Stimulated activated CD4-positive, alpha-beta T cell treated with anti-CD3 and anti-CD28 coated beads, TNF-alpha, amount 100 ng/mL, for 48 hours (primary cell): ENCODE measurements at places on chromosomes 1 and 21.

GRCh38 chr1:150627826-150628410 is 1.5 kb downstream of the ENSA start:
- DNase-seq: no peak

GRCh38 chr1:245526141-245526540 is 371.4 kb downstream of the KIF26B start:
- no peak for DNase-seq

GRCh38 chr1:119133987-119134386 is 6.5 kb downstream of the WARS2 start:
- no peak for DNase-seq

DNA sequence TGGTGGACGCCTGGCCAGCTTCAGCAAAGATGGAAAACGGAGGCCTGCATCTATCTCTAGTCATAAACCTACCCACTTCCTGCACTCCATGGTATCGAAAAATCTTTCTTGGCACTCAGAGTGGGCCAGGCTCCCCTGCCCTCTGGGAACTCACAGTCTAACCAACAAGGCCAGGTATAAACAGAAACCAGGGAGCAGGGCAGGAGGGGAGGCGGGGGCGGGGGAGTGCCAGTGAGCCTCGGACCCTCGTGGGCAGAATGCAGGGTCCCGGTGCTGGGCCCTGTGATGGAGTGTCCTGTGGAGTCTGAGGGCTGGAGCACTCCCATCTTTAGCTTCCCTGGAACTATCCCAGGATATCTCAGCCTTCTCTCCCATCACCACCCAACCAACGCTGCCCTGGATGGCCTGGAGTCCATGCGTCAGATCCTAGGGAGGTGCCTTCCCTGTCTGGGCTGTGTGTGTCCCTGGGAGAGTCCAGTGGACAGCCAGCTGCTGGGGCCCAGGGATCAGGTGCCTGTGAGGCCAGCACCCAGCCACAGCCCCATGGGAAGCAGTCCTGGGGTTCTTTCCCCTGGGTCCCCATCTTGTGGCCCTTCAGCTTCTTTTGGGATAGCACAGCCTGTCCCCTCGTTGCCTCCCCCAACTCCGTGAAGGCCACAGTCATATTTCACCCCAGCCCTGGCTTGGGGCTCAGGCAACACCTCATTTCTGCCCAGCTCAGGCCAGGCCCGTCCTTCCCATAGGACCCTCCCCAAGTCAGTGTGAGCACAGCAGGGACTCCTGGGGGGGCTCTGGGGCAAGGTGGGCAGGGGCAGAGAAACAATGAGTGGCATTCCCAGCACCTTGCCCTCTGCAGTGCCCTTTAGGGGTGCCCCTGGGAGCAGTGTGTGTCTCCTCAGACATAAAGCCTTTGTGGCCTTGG is 1.1 kb upstream of the EPS8L3 start:
- no peak for DNase-seq

- DNase-seq: peak; percentile 70
Observed at GRCh38 chr1:206923009-206923960, 1.5 kb upstream of the FCMR start.

DNA sequence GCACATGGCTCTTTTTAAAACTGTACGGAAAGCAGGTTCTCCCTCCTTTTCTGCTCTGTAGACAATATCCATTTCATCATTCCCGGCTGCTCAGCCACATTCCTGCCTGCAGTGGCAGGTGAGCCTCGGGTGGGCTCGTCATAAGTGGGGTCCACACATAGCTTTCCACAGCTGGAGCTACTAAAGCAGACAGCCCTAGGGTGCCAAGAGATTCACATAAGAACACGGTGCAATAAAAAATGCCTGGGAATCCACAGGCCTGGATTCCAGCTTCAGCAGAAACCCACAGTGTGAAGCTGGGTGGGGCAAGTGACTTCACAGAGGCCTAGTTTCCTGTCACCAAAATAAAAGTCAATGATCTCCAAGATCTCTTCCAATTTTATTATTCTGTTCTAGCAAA is 96.4 kb downstream of the MIS18A start:
- no peak for DNase-seq

DNA sequence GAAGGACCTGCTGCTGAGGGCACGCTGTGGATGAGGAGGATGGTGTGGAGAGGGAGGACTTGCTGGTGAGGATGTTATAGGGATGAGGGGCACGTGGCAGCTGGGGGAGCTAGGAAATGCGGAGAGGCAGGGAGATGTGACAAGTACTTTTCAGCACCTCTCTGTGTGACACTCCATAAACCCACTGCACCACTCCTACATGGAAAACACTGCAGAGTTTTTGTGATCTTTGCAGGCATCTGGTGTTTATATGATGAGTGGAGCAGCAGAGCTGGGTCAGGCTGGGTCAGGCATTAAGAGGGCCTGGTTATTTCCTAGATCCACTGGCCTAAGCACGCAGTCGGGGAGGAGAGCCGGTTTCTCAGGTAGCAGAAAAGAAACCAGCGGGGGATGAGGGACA is 167.3 kb upstream of the COA6 start:
- no peak for DNase-seq

- DNase-seq: no peak
Observed at GRCh38 chr1:200207711-200208126, 180.2 kb downstream of the NR5A2 start.

- DNase-seq: no peak
Observed at GRCh38 chr1:227035316-227035715, 95.2 kb downstream of the COQ8A start.

DNA sequence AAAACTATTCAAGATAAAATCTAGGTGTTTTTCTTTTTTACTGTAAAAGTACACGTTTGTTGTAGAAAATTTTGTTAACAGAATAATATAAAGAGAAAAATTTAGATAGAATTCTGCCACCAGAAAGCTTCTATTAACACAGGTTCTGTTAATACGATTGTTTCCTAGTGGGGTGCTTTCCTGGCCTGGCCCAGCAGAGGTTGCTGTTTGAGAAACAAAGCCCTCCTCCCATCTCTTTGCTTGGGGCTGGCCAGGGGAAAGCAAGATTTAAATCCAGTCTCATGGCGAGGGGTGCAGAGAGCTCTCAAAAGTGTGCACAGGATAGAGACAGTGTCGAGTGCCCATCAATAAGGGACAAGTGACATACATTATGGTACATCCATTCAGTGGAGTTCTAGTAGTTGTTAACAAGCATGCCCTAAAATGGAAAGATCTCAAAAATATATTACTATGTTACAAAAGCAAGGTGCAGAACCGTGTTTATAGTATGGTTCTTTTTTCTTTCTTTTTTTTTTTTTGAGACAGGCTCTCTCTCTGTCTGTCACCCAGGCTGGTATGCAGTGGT is 14.6 kb upstream of the ACBD3 start:
- no peak for DNase-seq

DNA sequence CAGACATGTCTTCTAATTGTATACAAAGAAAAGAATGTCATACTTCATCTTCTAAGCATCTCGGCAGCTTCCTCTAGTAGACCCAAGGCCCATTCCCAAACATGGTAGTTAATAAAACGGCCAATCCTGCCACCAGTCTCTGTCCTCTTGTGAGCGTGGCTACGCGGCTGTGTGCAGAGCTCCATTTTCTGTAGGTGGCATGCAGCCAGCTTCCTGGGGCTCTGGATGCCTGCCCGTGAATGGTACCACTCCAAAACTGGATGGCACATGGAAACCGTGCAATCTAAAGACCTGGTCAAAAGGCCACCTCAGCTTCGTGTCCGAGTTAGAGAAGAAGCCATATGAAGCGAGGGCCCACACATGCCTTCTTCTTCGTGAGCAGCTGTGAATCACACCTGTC is 110.7 kb downstream of the SIPA1L2 start:
- DNase-seq: no peak

DNA sequence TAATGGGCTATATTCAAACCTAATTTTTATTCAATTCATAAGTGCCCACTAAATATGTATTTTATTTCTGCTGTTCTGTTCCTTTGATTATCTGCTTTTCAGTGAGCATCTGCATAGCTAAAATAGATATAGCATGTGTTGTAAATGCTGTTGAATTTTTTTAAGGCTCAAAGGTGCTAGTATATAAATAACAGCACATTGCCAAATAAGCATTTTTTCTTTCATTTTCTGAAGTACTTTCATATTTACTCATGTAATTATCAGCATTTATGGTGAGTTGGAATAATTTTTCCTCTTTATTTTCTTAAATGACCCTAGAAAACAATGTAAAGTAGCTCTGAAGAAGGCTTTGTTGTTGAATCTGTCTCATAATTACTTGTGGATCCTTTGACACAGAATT is 69.6 kb upstream of the B3GALT2 start:
- no peak for DNase-seq

DNA sequence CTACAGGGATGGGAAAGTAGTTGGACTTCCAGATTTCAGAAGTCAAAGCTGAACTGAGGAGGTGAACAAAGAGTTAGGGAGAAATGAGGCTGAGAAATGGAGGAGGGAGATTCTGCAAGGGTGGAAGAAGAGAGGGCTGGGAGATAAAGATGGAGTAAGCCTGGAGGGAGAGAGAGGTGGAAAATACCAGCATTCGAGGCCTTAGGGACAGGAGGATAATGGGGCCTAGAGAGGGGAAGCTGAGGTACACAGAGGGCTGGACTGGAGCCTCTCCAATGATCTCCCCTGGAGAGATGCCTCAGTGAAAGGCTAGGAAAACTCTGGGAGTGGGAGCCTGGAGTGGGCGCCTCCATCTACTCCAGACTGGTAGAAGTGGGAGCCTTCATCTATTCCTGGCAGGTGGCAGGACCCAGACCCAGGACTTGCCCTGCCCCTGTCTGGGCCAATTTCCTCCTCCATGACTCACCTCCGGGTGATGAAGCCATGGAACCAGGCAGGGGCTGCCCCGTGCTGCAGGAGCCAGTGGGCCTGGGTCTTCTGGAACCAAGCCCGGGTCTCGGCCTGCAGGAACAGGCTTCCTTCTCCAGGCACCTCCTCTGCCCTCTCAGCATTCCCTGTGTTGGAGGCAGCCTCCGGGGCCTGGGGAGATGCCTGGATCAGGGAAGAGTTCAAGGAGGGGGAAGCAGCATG is 1.9 kb downstream of the SH2D2A start:
- DNase-seq: no peak

- DNase-seq: no peak
Observed at GRCh38 chr21:34883491-34884271, 165.4 kb downstream of the RUNX1 start.

- no peak for DNase-seq
Observed at GRCh38 chr1:89692601-89693521, 59.9 kb downstream of the LRRC8C start.

- DNase-seq: no peak
Observed at GRCh38 chr1:119617751-119618691, 30.0 kb downstream of the ZNF697 start.

DNA sequence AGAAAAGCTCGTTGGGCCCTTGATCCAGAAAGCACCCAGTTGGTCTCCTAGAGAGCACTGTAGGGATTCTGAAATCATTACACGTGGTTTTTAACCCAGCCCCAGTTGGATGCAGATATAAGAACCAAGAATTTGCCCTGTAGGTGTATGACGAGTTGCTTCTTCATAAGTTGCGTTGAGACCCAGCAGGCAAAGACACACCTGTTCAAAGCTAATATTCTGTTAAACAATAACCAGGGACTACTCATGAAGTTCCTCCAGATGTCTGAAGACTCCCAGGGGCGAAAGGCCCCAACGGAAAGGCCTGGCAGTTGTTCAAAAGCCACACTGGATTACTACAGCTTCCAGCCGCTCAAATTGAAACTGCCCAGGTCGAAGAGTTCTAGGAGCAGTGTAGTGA is 88.6 kb upstream of the HNRNPU start:
- no peak for DNase-seq

GRCh38 chr1:45864167-45865106 is 61.0 kb downstream of the MAST2 start:
- no peak for DNase-seq

- DNase-seq: no peak
Observed at GRCh38 chr1:11373895-11374747, 101.1 kb downstream of the UBIAD1 start.

DNA sequence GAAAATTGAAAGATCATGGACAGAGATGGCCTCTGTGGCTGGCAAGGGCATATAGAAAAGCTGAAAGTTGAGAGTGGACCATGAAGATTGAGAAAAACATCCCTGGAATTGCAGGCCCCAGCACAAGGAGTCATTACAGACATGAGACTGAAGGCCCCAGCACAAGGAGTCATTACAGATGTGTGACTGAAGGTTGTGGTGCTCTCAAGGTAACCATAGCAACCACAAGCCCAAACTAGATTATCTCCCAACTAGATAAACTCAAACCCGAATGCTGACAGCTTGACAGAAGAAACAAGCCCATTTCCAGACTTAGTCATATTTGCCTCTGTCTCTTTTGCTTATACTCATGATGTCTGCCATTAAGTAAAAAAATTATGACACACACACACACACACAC is 1252.1 kb upstream of the ADGRL4 start:
- no peak for DNase-seq

DNA sequence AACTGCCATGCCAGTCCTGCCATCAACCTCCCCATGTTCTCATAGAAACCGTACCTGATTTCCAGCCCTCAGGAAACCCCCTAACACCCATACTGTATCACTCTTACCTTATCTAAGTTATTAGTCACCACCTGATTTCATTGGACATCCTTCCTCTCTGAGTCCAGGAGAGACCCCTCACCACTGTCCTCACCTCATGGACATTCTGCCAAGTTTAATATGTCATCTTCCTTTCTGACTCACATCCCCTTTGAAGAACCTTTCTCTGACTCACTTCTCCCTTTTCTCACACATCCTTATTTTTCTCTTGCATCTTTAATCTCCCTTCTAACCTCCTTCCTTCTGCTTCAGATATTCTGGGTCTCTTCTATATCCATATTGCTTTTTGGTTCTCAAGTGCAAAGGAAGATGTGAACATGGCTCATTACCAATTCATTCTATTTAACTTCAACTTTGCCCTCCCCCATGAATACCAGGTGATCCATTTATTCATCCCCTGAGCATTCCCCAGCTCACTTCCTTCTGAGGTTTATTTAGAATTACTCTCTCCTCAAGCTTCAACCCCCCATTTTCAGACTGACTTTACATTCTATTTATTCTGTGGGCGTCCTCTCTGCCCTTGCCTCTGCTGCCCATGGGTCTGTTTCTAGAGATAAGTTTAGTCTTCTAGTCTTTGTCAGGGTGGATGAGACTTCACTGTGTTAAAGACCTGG is 206.8 kb upstream of the ESRRG start:
- no peak for DNase-seq

- no peak for DNase-seq
Observed at GRCh38 chr1:27529704-27530018, 39.7 kb upstream of the WASF2 start.

DNA sequence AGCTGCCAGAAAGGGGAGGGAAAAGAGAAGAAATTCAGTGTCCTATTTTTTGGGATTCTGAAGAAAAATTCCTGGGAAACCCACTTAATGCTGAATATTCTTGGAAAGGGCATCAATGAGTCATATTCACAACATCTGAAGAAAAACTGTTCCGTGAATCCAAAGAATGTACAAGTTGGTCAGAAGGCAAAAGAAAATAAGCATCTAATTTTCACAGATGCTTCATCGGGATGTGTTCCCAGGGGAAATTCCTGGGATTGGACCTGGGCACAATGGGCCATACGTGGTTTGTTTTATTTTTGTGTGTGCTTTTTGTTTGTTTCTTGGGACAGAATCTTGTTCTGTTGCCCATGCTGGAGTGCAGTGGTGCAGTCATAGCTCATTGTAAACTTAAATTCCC is 112.2 kb downstream of the MAP3K21 start:
- no peak for DNase-seq
